ENCODE measurements at places on chromosomes 12 and 14.

DNA sequence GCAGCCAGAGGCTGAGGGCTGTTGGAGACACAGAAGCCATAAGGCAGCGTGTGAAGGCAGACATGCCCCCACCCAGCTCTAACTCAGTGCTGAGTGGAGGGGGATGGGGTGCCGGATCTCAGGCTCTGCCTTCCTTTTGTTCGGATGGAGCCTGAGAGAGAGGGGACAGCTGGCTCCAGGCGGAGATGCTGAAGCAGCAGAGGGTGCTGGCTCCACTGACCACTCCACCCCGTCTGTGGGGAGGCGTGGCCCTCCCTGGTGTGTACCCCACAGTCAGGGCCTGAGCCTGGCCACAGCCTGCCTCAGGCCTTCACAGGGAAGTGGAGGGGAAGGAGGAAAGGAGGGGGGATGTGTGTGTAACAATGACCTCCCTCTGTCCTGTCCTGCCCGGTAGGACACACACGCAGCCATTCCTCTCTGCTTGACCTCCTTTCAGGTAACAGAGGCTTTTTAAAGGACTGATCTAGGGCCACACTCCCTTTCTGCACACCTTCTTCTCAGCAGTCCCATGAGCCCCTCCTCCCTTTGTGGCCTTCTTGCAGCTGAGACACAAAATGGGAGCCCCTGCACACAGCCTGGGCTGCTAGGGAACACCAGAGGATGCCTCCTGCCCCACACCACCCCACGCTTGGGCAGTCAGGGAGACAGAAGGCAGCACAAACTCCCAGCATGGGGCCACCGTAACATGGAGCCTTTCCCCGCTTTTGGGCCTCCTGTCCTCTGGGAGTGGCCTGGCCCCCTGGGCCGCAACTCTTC, 9.6 kb upstream of the ENDOU start:
- no peak for DNase-seq

- peak; percentile 11 for DNase-seq
Measured at GRCh38 chr12:82964446-82964845, 277.7 kb downstream of the TMTC2 start.

- DNase-seq = peak; percentile 62
Measured at GRCh38 chr14:104882325-104882973, 17.4 kb downstream of the CEP170B start.

- no peak for DNase-seq
Measured at GRCh38 chr12:107503129-107503855, 182.3 kb upstream of the PWP1 start.

DNA sequence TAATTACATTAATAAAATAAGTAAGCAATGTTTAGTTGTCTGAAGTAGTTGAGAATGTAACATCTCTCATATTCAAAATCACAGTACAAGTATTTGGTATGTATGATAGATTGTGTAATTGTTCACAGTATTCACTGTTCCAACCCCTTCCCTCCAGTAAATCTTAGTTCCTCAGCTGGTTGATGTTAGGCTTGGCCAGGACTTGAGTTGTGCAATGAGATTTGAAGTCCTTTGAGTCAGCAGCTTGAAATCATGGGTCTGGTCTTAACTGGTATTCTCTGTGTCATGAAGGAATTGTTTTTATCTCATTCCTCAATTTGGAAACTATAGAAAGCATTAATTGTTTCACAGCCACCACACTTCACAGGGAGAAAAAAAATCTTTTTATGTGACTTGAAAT, 477.1 kb downstream of the FSCB start:
- DNase-seq = no peak

DNA sequence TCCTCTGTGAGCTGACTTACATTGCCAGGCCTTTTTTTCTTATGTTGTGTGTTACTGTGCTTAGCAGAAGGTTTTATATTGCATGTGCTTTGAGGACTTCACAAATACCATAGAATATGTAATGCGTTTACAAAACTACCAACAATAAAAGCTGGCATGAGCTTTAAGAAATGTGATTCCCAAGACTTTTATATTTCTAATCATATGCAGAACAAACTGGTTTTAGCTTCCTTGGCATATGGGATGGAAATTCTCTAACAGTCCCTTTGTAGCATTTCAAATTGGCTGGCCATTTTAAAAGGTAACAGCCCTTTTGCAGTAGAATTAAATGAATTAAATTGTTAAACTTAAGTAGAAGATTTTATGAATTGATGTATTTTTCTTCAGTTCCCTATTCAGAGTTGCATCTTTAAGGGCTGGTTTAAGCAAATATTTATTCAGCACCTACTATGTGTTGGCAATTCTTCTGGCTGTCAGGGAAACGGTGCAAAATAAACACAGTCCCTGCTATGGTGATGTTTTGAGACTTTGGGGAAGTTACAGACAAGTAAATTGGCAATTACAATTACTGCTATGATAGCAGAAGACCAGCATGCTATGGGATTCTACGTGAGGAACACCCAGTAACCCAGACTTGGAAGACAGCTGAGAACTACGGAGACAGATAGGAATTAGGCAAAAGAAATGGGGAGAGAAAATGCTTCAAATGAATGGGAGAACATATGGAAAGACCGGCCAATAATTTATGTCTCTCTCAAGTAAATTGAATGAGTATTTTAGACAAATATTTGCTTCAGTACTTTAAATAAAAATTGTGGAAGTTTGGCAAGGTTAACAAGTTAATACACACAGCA, 446.4 kb downstream of the EGLN3 start:
- no peak for DNase-seq

- DNase-seq = no peak
Measured at GRCh38 chr14:104284636-104285507, 146.5 kb downstream of the KIF26A start.

GRCh38 chr14:42687421-42687820, 1080.7 kb downstream of the LRFN5 start:
- DNase-seq = no peak

GRCh38 chr12:203074-203461, 10.9 kb downstream of the SLC6A12 start:
- no peak for DNase-seq

- no peak for DNase-seq
Measured at GRCh38 chr14:51035611-51036192, 59.2 kb downstream of the TRIM9 start.

DNA sequence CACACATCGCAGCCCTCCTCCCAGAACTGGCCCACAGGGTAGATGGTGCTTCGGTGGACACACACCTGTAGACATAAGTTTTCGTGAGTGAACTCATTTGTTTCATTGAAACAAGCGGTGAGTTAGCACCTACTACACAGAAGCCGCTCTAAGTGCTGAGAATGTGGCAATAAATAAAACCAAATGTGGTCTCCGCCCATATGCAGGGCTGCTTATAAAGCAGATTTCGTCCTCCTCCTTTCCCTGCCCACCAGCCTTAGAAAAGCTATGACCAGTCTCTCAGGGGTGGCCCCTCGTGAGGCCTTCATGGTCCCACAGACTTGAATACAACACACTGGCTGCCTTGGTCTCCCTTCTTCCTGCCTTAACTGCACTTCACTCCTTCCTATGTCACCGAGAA, 31.1 kb upstream of the ANO2 start:
- no peak for DNase-seq

- DNase-seq = no peak
Measured at GRCh38 chr14:25247609-25248008, 197.7 kb upstream of the STXBP6 start.

GRCh38 chr12:56223571-56224101, 506 bp upstream of the NABP2 start:
- DNase-seq = no peak

DNA sequence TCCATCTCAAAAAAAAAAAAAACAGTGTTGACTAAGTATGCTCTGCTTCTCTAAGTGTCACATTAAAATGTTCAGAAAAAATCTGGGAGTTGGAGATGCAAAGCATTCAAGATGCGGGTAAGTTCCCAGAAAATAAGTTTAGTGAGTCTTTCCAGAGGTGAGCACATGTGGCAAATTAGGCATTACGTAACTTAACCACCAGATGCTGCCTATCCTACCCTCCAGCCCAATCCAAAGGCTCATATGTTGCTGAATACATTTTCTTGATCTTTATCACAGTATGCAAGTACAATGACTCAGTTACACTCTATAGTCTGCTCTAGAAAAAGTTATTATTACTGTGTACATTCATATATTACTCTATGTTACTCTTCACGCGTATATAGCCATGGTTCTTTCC, 3.6 kb downstream of the SLC2A14 start:
- no peak for DNase-seq

- no peak for DNase-seq
Measured at GRCh38 chr12:124006085-124006845, 33.2 kb downstream of the ZNF664 start.

- DNase-seq = no peak
Measured at GRCh38 chr14:85359505-85359904, 170.4 kb upstream of the FLRT2 start.

DNA sequence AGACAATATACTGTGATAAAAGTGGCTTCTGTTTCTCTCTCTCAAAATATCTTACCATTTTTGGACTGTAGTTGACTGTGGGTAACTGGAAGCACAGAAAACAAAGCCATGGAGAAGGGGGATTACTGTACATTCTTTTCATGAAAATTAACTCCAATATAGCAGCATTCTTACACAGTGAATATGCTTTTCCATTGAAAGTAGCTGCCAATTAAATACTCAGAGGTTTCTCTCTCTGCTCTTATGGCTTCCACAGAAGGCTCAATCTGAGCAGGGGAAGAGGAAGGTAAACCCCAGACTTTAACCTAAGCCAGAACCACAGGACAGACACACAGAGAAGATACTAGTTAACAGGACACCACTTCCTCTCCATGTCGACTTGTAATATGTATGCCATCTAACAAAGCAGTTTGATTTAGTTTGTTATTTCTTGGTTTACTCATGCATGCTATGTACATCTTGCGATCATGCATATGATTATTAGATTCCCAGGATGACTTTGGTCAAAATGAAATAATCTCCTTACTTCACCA, 150.2 kb downstream of the SSPN start:
- no peak for DNase-seq

DNA sequence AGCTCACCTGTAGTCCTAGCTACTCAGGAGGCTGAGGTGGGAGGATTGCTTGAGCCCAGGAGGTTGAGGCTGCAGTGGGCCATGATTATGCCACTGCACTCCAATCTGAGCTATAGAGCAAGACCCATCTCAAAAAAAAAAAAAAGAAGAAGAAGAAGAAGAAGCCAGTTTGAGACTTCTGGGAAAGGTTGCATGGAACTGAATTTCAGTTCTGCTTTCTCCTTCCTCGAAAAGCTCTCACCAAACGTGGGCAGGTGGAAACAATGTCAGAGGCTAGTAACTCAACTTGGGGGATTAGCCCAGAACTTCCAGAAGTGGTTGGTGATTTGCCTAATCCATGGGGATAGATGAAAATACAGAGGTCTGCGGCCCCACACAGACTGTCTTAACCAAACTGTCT, 18.7 kb downstream of the FLVCR2 start:
- no peak for DNase-seq

- no peak for DNase-seq
Measured at GRCh38 chr14:76292561-76292960, 83.4 kb upstream of the ESRRB start.

- no peak for DNase-seq
Measured at GRCh38 chr14:68418174-68419118, 374.4 kb downstream of the ZFP36L1 start.

DNA sequence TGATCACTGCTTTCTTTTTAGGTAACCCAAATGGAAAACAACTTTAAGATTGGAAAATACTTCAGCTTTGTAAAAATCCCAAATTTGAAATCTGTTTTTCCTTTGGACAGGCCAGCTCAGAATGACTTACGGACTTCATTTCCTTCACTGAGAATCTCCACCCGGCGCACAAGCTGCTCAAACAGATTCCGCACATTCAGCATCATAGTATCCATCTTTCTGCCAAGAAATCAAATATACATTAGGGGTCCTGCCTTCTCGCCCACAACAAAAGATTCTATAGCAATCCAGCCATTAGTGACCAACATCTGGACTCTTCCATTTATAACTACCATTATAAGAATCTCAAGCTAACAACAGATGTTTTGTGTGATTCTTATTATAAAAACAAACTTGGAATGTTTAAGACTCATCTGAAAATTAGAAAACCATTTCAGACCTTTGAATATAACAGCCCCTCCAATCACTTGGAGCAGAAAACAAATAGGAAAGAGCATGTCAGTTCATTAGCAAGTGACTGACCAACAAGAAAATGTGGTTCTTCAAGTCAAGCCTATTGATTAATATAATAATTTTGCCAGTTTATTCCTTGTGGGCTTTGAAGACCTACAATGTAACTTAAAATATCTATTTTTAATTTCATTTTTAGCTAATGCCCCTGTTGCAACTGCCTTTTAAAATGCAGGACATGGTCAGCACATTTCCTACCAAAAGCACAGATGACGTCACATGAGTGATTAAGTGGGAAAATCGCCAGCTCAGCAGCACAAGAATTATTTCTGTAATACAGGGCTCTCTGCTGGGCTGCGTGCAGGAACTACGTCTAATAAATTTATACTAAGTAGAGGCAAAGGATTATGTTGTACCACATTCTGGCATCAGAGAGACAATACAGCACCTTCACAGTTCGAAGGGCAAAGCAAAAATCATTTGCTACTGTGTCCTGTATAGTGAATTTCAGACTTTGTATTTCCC, 8.5 kb downstream of the RACGAP1 start:
- DNase-seq = peak; percentile 1

- no peak for DNase-seq
Measured at GRCh38 chr14:90556666-90557450, 160.0 kb downstream of the CALM1 start.

DNA sequence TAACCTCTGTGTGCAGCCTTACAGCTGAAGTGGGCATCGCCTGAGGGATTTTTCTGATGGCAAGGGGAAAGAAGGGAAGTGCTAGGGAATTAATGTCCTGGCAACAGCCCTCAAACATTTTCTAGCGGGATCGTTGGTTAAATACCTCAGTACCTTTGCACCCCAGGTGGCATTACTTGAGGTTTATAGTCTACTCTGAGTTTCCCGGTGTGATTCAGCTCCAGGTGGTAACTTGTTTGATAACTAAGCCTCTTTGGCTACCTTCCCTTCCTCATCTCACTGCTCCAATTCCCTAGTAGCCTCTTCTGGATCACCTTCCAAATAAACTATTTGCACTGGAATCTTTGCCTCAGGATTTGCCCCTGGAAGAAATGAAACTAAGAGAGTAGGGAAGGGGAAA, 237.0 kb upstream of the SSTR1 start:
- DNase-seq = no peak

GRCh38 chr12:132711080-132711843, 620 bp downstream of the PGAM5 start:
- DNase-seq = no peak

- DNase-seq = no peak
Measured at GRCh38 chr12:46110928-46111699, 120.7 kb upstream of the SCAF11 start.

- no peak for DNase-seq
Measured at GRCh38 chr12:17062267-17063036, 456.5 kb upstream of the LMO3 start.

All from NCI-H2029 (cell line).